ENCODE measurements at places on chromosomes 3 and 15.

GRCh38 chr3:39277893-39278615, 1.8 kb downstream of the CX3CR1 start:
- DNase-seq, result no peak

DNA sequence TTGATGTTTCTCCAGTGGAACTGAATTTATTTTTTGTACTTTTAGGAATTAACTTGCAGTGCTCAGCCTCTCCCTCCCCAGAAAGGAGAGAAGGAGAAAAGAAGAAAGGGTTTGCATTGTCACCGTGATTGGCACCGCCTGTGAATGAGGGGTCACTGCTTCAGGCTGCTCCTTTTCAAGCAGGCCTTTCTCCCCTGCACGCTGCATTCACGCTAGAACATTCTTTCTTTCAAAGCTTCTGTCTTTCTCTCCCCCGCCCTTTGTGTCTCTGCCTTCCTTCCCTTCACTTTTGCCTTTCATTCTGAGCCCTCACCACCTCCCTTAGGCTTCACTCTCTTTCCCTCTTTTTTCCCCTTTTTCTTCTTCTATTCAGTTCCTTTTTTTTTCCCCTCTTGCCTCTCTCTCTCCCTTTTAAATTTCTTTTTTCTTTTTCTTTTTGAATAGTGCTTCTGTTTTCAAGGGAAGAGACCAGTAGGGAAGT, 42.4 kb downstream of the ZNF710 start:
- DNase-seq, result no peak

DNA sequence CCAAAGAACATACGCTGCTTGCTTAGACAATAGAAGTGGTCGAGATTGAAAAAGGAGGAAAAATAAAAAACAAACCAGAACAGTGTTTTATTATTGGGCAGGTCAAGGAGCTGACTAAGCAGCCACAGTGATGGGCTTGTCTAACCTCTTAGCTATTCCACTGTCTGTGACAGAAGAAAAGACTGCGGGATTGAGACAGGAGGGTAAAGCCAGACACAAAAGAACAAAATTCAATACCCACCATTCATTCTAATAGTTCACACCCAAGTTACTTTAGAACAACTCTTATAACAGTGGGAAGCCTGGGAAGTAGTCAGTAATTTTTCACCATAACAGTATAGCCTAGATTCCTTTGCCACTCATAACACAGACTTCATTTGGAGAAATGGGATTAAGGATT, 435.4 kb downstream of the MFSD1 start:
- DNase-seq, result no peak

DNA sequence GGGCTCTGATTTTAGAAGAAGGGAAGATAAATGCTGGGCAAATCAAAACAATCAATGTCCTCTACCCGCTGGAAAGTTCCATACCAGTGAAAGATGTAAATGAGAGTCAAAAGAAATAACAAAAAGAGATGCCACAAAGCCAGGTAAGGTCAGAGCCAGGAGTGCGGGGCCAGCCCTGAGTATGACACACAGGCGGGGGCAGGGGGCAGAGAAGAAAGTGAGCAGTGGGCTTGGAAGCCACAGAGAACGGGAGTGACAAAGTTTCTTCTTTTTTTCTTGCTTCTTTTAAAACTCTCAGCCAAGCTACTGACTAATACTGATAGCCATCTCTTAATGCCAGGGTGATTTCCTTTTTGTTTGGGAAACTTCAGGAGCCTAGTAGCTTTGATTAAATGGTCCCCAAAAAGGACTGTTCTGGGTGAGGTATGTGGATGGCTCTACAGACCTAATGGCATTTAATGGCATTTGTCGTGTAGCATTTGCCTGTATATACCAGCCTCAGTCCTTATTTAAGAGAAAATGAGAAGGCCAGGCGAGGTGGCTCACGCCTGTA, 23.1 kb upstream of the TSEN2 start:
- no peak for DNase-seq

GRCh38 chr3:27279123-27279522, 90.1 kb downstream of the NEK10 start:
- DNase-seq, result peak; percentile 41

DNA sequence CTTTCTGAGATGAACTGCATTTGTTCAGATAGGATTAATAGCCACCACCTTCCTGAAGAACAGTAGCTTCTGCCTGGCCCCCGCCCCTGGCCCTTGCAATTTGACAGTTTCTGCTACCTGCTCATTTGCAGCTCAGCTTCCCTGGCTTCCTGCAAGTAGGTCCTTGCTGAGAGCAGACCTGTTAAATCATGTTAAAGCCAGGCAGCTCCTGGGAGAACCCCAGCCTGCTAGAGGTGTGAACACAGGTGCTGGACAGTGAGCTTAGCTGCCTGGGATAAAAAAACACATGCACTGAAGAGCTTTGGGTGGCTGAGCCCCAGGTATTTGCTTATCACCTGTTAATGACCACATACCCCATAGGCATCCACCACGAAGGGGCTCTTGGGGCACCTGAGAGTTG, 143.4 kb downstream of the PTPRG start:
- DNase-seq, result no peak

DNA sequence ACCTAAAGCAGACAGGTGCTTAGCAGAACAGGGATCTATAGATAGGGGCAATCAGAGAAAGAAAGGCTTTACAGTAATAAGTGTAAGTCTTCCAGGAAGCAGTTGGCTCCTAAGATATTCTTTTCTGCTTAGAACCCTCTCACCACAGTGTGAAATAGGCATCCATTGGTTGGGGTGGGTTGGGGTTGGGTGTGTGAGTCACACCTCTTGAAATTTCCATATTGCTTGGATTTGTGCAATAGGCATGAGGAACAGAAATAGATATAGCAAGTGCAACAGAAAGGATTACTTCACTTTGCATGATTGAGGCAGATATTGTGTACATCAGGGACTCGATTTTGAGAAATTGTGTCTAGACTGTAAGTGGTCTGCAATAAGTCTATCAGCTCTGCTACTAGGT, 200.1 kb upstream of the GAP43 start:
- no peak for DNase-seq

DNA sequence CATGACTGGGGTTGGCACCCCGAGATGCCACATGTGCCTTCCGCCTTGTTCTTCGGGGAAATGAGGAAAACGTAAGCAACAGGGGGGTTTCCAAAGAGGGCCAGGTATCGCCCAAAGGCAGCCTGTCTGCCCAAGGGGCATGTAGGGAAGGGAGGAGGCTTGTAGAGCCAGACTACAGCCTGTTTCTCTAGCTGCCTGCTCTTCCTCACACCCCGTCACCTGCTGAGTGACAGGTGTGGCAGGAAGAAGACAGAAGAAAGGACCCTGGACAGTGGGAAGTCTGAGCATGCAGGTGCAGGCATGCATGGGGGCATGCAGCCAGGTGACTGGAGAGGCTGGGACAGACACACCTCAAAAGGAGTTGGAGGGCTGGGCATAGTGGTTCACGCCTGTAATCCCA, 9.8 kb downstream of the PLA2G4E start:
- no peak for DNase-seq

DNA sequence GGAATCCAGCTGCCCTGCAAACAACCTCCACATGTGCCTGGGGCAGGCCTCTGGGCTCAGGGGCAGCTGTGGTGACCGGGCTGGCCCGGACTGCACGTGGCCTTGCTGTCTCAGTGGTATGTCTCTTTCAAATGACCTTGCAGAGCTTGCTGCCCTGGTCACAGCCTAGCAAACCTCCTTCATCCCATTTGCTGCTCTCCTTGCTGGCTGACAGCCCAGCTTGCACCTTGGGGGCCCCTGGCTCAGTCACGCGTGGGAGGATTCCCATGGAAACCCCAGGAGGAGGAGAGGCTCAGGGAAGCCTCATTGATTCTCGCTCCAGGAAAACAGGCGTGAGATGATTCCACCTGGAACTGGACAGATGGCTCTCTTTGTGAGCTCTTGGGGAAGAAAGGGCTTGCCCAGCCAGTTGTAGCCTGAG, 5.6 kb downstream of the SPSB4 start:
- DNase-seq, result no peak

DNA sequence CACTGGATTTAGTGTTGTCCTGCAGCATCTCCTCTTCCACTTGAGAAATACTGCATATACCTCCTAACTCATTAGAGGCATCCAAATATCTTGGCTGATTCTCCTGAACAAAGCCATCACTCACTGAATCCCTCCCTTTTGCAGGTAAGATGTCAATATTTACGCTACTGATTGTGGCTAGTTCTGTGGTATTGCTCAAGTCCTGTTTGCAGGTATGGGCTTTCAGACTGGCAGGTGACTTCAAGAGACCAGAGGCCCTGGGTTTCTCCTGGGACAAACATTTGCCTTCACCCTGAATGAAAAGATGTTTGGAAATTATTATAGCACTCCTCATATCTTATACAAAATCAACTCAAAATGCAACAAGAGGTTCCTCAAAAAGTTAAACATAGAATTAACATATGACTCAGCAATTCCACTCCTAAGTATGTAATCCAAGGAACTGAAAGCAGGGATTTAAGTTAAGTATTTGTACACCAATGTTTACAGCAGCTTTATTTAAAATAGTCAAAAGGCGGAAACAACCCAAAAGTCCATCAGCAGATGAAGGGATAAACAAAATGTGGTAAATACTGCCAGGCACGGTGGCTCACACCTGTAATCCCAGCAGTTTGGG, 18.6 kb downstream of the NEK4 start:
- DNase-seq, result no peak

DNA sequence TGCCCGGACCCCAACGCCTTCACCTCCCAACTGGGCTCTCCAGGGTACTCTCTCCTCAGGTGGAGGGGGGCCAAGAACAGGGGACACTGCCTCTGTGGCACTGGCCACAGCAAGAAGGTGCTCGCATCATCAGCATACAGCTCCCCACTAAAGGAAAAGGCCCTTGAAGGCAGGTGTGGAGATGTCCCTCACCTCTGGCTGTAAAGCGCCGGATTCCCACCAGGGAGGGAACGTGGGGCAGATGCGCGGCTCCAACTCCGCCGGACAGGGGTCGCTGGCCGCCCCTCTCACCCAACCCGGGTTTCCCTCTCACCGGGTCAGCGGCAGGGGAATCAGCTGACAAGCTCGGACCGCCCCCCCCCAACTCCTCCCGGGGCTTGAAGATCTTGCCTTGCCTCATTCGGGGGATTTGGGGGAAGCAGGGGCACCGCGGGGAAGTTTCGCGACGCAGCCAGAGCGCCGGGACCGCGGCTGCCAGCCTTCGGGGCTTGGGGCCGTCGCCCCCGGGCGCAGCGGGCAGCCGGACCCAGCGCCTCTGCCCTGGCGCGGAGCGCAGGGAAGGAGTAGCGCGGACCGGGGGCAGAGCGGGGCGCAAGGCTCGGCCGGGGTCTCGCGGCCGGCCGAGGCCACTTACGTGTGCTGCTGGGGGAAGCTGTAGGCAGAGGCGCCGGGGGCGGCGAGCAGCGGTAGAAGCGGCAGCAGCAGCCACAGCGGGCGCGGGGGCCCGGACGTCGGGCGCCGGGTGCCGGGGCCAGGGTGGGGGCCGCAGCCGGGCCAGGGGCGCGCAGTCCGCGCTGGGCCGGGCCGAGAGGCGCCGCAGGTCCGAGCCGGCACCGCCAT, 630 bp downstream of the CACNA2D2 start:
- no peak for DNase-seq

- DNase-seq, result peak; percentile 38
Observed at GRCh38 chr3:24850245-24850644, 355.6 kb upstream of the THRB start.

DNA sequence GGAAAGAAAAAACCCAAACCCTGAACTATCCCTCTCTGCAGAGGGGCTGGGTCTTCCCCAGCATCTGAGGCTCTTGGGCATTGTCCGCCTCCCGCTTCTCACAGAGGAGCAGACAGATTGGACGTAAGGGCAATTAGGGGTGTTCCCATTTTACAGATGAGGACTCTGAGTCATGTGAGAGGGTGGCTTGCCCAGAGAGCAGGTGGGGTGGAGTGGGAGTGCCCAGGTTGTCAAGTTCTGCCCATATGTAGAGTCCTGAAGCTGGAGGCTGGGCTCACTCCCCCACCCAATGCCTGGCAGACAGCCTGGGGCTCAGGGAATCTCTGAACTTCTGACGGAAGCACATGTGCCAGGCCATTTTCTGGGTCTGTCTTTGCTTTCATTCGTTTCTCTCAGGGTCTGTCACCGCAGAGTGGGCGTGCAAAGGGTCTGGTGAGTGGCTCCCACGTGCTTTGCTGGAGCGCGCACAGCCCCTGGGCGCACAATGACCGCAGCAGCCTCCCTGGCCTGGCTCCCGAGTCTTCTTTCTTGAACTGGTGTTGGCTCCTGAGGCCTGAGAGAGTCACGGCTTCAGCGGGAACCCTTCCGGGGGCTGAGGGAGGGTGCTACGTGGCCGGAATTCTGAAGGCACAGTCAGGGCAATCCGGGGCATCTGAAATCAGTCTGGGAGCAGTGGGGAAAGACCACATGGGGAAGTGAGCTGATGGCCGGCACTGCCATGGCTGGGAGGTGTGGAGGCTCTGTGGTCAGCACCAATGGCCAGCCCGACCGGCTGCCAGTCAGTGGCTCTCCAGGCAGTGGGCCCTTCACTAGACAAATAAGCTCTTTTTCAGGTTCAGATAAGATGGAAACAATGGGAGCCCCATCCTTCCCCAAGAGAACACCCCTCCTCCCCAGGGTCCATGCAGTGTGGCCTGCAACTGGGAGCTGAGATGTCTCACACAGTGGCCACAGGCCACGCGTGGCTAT, 1.1 kb upstream of the TRPM1 start:
- no peak for DNase-seq

GRCh38 chr3:85781806-85782205, 823.0 kb downstream of the CADM2 start:
- DNase-seq, result no peak

GRCh38 chr15:70200511-70201424, 103.1 kb upstream of the TLE3 start:
- DNase-seq, result no peak

DNA sequence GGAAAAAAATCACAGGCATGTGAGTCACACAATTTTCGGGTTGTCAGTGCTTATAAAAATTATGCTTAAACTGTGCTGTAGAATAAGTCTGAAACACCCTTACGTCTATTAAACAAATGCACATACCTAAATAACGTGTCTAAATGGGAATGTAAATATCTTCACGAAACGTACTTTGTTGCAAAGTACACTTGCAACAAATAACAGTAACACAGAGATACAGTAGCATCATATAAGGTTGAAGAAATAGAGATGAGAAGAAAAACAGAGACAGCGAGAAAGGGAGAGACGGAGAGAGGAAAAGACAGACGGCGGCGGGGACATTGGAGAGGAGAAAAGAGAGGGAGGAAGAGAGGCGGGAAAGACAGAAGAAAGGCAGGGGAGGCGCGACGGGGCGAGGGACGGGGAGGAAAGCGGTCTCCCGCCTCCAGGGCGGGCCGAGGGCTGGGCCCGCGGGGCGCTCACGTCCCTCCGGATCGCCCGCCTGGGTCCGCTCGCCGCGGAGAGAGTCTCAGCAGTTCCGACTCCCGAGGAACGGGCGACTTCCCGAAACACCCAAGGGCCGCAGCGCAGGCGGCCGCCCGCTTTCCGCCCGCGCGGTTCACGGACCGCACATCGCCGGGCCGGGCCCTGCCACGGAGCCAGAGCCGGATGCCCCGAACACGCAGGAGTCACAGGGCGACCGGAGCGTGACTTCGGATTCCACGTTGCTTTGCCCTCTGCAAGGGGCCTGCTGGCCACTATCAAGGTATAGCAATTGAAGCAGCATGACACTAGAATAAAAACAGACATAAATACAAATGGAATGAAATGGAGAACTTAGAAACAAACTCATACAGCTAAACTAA, 153.4 kb downstream of the LMLN start:
- no peak for DNase-seq

All from Kasumi-1 (cell line).